ENCODE measurements at places on chromosomes 11 and 22. TPM values are rescaled to one million over a fixed set of nuclear protein-coding genes. Genes with fewer than 3 reads are reported as not detected.

The SLC22A6 gene
- total RNA-seq = not detected

The TRIM6 gene
- total RNA-seq = 5.8 TPM

The GNAZ gene
- total RNA-seq = 16.3 TPM

The SLC43A3 gene
- total RNA-seq = 21.5 TPM

The FBXO7 gene
- total RNA-seq = 87.2 TPM

The CLCF1 gene
- total RNA-seq = 5.4 TPM

The OSBP2 gene
- total RNA-seq = 9.5 TPM

The ST14 gene
- 94.9 TPM for total RNA-seq

GRCh38 chr11:118260353-118260752 is 3.7 kb downstream of the MPZL2 start:
- no peak for DNase-seq

DNA sequence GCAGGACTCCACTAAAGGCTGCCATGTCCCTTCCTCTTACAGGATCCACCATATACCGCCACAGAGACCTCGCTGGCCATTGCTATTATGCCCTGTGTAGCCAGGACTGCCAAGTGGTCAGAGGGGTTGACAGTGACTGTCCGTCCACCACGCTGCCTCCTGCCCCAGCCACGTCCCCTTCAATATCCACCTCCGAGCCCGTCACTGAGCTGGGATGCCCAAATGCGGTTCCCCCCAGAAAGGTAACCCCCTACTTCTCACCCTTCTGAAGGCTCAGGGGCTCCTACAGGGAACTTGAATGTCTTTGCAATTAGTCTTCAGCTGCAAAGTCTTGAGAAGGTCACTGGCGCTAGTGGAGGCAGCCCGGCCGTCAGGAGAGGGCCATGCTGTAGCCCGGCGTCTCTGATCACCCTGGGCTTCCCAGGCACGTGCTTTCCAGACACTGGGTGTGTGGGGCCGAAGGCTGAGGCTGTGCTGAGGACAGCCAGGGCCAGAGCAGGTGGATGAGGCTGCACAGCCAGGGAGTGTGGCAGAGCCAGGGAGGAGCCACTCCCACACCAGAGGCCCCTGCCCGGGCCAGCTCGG is 30.0 kb upstream of the MUC5B start:
- DNase-seq = no peak

DNA sequence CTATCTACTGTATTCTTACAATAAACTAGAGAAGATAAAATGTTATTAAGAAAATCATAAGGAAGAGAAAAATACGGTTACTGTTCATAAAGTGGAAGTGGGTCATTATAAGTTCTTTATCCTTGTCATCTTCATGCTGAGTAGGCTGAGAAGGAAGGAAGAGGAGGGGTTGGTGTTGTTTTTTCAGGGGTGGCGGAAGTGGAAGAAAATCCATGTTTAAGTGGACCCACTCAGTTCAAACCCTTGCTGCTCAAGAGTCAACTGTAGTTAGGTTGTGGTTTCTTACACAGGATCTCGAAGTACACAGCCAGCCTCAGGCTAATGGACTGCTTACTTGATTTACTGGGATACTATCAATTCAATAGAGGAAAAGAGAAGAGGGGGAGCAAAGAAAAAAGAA is 63.1 kb downstream of the PIWIL4 start:
- DNase-seq = no peak

DNA sequence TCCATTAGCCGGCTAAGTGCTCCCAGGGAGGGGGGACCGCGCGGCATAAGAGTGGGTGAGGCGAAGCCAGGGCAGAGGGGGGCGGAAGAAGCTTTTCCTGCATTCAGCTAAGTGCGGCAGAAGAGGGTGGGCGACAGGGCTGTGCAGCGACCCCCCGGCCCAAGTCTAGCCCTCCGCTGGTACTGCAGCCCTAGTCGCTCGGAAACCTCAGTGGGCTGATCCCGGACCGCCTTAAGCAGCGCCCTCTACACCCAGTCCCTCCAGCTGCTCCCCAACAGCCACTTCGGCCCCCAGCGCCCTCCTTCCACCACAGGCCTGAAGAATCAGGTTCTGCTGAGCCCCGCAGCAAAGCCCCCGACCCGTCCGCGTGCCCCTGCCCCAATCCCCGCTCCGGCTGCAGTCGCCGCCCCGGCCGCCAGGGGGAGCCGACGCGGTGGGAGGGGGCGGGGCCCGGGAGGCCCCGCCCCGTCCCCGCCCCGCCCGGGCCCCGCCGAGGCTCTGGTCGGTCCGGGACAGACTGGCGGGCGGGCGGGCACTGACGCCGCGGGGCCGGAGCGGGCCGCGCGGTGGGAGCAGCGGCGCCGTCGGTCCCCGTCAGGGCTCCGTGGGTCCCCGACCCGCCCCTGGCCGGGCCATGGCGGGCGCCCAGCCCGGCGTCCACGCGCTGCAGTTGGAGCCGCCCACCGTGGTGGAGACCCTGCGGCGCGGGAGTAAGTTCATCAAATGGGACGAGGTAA is at the start of gene PLCB3:
Gene PLCB3, plus strand, starts transcription at position 515 of the 737 bp plus-strand sequence. Its CDS starts 120 bp downstream, at position 635.
- DNase-seq = peak; percentile 66

GRCh38 chr11:126518972-126519690 is 163.6 kb downstream of the ST3GAL4 start:
- no peak for DNase-seq

DNA sequence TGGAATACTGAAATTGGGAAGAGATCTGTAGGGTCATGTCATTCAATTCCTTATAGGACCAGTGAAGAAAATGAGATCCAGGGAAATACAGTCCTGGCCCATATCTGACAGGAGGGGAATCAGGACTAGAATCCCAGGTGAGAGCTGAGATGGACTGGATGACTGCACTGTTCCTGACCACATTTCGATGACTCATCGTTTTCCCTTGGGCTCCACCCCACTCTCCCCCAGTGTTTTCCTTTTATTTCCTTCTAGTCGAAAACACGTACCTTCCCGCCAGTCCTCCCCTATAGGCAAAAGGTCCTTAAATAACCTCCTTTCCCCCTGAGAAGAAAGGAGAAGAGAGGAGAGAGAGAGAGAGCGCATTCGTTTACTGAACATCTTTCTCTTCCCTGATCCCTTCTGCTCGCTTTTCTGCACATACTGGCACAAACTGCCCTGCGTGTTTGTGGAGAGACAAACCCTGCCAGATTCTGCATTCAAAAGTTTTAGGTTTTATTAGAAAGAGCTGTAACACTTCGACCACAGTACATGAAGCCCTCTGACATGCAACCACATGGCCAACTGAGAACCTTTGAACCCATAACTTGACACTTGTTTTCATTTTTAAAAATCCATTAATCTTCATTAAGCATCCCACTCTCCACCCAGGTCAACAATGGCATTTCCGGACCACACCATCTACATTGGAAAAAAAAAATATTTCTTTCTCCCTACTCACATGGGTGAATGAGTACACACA is 565.7 kb downstream of the METTL15 start:
- DNase-seq = no peak

DNA sequence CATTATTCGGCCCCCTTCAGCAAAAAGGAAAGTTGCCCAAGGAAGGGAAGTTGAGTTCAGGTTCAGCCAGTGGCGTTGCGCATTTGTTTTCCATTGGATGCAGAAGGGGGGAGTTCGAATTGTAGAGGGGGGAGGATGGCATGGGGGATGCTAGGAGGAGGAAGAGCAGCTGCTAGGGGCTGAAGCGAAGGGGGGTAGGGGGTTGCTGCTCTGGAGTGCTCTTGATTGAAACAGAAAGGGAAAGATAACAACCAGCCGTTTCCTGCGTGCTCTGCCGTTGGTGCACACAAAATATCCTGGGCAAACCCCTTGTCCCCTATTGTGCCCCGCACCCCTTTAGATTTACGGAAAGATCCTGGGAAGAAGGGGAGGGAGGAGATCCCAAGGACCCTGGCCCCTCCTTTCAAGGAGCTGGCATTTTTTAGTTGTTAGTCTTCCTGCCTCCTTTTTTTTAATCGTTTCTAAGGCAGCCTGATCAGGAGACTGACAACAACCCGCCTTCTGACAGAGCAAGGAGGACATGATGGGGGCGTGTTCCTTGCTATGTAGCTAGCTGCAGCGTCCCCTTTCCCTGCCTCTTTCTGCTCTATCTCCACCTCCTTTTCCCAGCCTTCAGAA is 2.1 kb downstream of the KMT2A start:
- no peak for DNase-seq

DNA sequence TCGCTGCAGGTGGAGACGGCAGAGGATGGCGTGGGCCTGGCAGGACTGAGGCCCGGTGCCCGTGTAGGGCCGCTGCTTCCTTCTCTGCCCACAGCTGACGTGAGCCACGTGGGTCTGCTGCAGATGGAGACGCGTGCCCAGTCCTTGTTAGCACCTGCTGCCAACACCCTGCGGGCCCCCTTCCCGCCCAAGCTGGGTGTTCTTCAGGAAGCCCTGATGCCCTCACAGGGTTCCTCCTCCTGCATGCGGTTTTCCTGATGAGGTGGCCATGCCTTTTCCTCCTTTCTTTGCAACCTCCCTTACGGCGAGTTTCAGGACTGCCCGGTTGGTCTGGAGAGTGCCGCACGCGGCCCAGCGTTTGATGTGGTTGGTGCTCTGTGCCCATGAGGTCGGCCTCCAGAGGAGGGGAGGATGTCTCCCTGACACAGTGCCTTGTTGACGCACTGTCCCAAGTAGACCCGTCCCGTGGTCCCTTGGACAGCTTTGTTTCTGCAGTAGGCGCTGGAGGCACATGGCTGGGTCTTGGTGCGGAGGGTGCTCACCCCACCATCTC is 44.7 kb downstream of the AP2A2 start:
- DNase-seq = no peak

GRCh38 chr22:28477556-28477955 is 202.1 kb downstream of the TTC28 start:
- DNase-seq = no peak

DNA sequence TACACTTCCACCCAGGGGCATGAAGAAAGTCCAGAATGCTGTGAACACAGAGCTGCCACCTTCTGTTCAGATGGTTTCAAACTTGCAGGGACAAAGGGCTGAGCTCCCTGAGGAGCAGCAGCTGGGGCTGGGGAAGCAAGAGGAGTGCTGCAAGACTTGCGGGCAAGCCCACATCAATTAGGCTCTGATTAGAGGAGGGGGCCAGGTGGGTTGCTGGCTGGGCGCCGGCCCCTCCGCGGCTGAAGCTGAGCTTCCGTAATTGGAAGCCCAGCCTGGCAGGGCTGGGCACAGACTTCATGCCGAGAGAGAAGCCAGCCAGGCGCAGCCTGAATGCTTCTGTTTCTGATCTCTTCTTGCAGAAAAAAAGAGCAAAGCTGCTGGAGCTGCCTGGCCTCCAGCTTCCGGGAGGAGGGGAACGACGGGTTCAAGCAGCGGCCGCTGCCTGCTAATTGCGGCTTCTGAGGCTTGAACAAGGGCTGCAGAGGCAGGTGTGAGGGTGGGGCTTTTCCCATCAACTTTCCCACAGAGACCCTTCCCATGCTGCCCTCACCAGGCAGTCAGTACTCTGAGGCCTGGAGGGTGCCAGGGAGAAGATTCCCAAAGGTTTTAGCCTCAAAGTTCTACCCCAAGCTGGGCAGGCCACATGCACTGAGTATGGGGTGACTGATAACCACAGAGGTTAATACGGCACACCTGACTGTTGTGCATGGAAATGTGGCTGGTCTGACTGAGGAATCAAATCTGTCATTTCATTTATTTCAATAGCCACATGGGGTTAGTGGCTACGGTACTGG is 91.1 kb upstream of the LMO1 start:
- no peak for DNase-seq

DNA sequence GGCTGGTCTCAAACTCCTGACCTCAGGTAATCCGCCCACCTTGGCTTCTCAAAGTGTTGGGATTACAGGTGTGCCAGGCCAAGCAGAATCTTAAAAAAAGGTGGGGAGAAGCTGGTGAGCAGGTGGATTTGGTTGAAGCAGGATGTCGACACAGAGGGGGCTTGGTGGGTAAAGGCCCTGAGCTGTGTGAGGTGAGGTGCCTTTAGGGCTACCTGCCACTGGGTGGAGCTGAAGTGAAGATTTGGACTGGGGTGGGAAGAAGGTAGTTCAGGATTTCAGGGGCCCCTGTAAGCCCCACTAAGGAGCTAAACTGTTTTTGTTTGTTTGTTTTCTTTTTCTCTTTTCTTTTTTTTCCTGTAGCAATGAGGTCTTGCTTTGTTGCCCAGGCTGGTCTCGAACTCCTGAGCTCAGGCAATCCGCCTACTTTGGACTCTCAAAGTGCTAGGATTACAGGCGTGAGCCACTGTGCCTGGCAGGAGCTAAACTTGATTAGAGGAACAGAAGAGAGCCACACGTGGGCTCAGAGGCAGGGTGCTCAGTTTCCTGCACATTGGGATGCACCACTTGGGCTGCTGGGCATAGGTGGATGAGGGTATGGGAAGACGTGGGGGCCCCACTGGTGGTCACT is 6.0 kb downstream of the P2RX6 start:
- no peak for DNase-seq

GRCh38 chr11:23520226-23520960 is 660.1 kb upstream of the CCDC179 start:
- DNase-seq = no peak

- no peak for DNase-seq
These were observed 55.2 kb upstream of the SYT13 start for GRCh38 chr11:45341372-45341771.

DNA sequence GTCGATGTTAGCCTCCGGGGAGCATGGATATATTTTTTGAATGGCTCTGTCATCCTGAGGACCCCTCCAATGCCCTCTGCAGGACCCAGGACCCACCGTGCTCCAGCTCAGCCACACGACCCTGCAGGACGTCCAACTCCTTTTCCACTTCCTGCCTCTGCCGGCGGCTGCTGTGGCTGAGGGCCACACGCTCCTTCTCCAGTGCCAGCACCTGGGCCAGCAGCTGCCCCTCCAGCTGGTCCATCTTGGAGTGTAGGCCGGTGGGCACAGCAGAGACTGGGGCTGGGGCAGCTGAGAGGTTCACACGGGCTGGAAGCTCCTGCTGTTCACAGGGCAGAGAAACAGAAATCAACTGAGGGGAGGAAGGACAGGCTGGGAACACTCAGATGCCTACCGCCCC is 15.6 kb downstream of the NPTXR start:
- DNase-seq = no peak

DNA sequence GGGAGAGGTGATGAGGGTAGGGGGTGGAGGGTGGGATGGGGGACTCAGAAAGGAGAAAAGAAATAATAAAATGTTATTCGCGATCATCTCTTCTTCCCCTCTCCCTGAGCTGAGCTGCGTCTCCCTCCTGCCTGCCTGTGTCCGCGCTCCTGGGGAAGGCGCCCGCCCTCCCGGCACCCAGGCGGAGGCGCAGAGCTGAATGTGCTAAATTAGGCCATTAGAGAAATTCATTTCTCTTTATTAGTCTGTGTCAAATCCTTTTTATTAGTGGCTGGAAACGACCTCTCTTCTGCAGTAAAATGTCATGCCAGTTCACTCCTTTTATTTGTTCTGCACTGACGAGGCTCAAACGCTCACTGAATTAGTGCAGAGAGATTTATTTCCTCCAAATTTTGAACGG is 116.1 kb downstream of the FEZ1 start:
- DNase-seq = no peak

- no peak for DNase-seq
These were observed at the start of gene AASDHPPT for GRCh38 chr11:106077609-106078455. TSS of gene AASDHPPT (plus strand) at chr11:106077662. CDS start at chr11:106077711, 49 bp downstream.

All from progenitor cell of endocrine pancreas (in vitro differentiated cells).